A673 (cell line): ENCODE measurements at places on chromosomes 12 and 14. TPM values are rescaled to one million over a fixed set of nuclear protein-coding genes. Genes with fewer than 3 reads are reported as not detected.

GRCh38 chr12:69929531-69929930, 104.5 kb downstream of the MYRFL start:
- no peak overlapping the region for H3K4me3 ChIP-seq
- DNase-seq = no peak
- H3K4me1 ChIP-seq = no peaks in the 10 kb centered on the region

GRCh38 chr12:68487721-68488309, 122.9 kb upstream of the RAP1B start:
- DNase-seq = no peak
- no peak overlapping the region for H3K27ac ChIP-seq
- peaks cover 9% of the 10 kb centered on the region for H3K4me1 ChIP-seq
- no peaks in the 10 kb centered on the region for H3K36me3 ChIP-seq
- H3K27me3 ChIP-seq = peaks cover 3% of the 10 kb centered on the region
- H3K4me3 ChIP-seq = no peak overlapping the region

The TAS2R13 gene
- 1.5 and 2.3 TPM in 2 replicates for total RNA-seq

DNA sequence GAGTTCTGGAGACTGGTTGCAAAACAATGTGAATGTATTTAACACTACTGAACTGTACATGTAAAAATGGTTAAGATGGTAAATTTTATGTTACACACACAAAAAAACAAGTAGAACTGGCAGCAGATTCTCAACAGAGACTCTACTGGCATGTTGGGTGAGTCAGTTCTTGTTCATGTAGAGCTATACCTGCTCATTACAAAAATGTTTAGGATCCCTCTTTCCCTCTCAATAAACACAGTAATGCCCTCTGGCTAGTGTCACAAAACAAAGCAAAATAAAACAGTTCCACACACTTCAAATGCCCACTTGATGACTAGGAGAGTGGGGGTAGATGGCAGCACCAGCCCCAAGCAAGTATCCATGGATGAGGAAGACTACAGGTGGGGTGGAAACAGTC, 13.7 kb upstream of the ZNF740 start:
- DNase-seq = no peak
- H3K27me3 ChIP-seq = no peaks in the 10 kb centered on the region

DNA sequence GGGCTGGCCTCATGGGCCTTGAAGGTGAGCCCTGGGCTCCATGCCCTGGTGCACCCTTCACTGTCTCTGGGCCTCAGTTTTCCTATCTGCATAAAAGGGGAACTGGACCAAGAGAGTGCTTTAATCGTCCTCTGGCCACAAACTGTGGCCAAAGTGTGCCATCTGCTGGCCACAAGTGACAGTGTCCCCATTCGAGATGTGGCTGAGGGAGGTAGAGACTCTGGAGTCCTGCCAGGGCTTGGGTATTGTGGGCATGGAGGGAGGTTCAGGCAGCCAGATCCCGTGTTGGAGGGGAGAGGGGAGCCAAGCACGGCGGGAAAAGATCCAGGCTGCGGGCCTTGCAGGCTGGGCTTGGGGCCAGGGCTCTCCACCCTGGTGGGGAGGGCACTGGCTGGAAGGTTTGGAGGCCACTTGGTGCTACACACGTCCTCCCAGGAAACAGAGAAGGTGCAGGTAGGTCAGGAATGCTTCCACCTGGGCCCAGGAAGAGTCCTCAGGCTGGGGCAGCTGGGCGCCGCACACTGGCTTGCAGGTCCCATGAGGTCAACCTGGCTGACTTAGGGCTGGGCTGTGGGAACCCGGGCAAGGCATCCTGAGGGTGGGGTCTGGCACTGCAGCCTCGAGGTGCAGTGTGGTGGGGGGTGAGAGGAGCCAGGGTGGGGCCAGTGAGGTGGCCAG, 7.3 kb upstream of the KIF26A start:
- peaks cover 20% of the 10 kb centered on the region for H3K4me1 ChIP-seq
- H3K27me3 ChIP-seq = peaks cover 18% of the 10 kb centered on the region
- no peak overlapping the region for H3K27ac ChIP-seq
- no peak overlapping the region for H3K4me3 ChIP-seq

GRCh38 chr14:96309133-96309895, 53.3 kb downstream of the BDKRB1 start:
- H3K27ac ChIP-seq = no peak overlapping the region
- DNase-seq = no peak
- peaks cover 35% of the 10 kb centered on the region for H3K36me3 ChIP-seq
- H3K27me3 ChIP-seq = no peaks in the 10 kb centered on the region

DNA sequence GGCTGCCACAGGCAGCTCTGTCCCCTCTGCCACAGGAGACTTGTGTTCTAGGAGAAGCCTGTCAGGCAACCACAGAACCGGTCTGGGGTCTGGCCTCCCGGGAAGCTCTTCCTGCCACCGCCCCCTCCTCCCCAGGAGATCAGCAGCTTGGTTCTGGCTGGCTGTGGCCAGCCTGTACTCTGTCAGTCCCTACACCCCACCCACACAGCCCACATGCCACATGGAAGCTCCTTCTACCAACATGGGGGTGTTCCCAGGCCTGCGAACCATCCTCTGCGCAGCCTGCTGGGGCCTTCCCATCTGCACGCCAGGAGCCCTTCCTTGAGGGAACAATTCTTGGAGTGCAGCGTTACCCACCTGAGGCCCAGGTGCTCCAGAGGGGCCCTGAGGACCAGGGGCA, 16.8 kb downstream of the TMEM106C start:
- no peak for DNase-seq
- H3K27ac ChIP-seq = no peak overlapping the region
- no peaks in the 10 kb centered on the region for H3K27me3 ChIP-seq
- H3K4me1 ChIP-seq = no peaks in the 10 kb centered on the region
- no peaks in the 10 kb centered on the region for H3K36me3 ChIP-seq

DNA sequence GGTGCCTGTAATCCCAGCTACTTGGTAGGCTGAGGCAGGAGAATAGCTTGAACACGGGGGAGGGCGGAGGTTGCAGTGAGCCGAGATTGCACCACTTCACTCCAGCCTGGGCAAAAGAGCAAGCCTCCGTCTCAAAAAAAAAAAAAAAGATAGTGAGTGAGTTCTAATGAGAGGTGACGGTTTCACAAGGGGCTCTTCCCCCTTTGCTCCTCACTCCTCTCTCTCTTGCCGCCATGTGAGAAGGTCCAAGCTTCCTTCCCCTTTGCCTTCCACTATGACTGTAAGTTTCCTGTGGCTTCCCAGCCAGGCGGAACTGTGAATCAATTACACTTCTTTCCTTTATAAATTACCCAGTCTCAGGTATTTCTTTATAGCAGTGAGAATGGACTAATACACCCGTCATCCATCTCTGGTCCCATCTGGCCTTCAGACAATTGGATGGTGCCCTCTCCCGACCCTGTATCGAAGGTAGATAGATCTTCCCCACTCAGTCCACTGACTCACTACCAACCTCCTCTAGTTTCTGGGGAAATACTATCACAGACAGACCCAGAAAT, 27.0 kb upstream of the RCOR1 start:
- H3K4me3 ChIP-seq = no peak overlapping the region
- H3K27me3 ChIP-seq = no peaks in the 10 kb centered on the region
- H3K4me1 ChIP-seq = no peaks in the 10 kb centered on the region
- H3K27ac ChIP-seq = no peak overlapping the region

The CMAS gene
- total RNA-seq = 36.0 and 37.7 TPM in 2 replicates

DNA sequence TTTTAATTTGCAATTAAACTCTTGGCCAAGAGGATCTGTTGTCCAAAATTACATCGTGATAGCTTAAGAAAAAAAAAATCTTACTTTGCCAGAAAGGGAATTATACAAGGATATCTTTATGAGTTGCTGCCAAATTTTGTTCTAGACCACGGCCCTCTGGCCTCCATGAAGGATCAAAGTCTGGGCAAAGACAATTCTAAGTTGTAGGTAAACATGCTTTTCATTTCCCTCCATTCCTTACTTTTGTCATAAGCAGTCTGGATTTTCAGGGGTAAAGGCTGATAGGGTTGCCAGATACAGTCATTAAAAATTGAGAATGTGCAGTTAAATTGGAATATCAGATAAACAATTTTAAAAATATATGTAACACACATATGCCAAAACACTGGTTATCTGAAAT, 135.1 kb downstream of the MON2 start:
- H3K4me3 ChIP-seq = peak overlapping the region; percentile 75
- H3K27me3 ChIP-seq = no peaks in the 10 kb centered on the region
- H3K4me1 ChIP-seq = peaks cover 19% of the 10 kb centered on the region
- DNase-seq = no peak

DNA sequence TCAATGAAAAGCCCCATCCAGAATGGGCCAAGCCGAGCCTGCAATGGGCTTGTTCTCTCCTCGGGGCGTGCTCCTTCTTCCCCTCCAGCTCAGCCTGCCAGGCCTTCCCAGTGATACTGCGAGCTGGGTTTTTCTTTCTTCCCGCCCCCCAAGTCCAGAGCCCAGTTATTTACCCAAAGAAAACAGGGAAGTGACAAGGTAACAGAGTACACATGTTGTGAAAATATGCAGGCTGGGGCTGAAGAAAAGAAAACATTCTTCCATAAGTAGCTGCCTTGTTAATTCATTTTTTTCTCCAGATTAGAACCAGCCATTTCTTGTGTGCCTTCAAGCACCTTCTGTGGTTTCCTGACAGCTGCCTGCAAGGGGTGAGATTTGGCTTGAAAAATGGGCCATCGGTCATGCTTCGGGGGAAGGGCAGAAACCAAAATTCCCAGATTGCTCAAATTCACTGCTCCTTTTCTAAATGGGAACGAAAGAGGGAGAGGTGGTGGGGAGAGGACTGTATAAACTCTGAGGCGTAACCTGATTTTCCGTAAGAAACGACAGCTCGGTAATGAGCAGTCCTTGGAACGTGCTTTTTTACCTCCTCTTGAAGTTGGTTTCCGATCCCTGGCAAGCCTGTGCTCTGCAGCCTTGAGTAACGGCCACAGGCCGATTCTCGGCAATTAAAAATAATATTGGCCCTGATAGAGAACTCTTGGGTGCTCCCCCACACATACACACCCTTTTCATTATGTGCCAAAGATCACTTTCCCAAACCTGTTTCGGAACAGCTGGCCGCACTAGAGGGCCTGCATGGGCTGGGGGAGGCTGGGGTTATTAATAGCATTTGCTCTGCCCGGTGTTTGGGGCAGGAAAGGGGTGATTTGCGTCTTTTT, 229.4 kb downstream of the ZFP36L1 start:
- no peaks in the 10 kb centered on the region for H3K27me3 ChIP-seq
- no peaks in the 10 kb centered on the region for H3K36me3 ChIP-seq
- H3K4me3 ChIP-seq = no peak overlapping the region
- DNase-seq = no peak
- H3K4me1 ChIP-seq = no peaks in the 10 kb centered on the region

DNA sequence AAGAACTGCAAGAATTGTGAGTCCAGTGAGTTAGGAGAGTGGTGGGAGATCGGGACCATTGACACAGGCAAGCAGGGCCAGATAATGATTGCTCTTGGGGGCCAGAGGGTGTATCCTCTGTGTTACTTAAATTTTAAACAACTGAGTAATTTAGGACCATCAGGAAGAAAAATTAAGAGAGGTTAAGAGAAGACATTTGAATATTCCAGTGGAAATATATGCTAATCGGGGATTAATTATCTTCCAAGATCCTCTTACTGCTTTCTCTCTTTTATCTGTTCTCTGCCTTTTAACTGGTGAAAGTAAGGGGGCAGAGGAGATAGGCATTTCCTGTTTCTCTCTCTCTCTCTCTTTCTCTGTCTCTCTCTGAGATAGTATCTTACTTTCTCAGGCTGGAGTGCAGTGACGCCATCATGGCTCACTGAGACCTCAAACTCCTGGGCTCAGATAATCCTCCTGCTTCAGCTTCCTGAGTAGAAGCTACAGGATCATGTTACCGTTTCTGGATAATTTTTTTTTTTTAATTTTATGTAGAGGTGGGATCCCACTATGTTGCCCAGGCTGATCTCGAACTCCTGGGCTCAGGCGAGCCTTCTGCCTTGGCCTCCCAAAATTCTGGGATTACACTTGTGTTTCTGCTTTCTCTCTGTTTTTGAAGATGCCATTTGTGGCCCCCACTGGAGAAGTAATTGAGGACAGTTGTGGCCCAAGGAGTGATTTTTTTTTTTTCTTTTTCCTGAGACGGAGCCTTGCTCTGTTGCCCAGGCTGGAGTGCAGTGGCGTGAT, 85.1 kb downstream of the DIP2B start:
- H3K27me3 ChIP-seq = no peaks in the 10 kb centered on the region
- peaks cover 37% of the 10 kb centered on the region for H3K4me1 ChIP-seq
- H3K36me3 ChIP-seq = peaks cover 4% of the 10 kb centered on the region
- DNase-seq = peak; percentile 97
- peak overlapping the region; percentile 95 for H3K27ac ChIP-seq
- H3K4me3 ChIP-seq = peak overlapping the region; percentile 9

DNA sequence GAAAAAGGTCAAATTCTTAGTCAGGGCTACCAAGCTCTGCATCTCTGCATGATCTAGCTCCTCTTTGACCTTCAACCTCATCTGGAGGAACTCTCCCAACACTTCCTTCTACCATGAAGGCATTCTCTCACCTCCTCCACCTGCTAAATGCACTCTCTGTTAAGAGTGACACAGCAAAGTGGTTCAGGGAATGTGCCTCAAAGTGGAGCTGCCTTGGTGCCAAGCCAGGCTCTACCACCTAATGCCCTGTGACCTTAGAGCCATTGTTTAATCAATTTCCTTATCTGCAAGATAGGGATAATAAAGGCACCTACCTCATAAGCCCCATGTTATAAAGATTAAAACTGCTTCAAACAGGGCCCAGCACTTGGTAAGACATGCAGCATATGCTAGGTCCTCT, 236.7 kb downstream of the ANO2 start:
- no peak overlapping the region for H3K27ac ChIP-seq
- no peak for DNase-seq
- H3K27me3 ChIP-seq = peaks cover 19% of the 10 kb centered on the region
- H3K4me3 ChIP-seq = no peak overlapping the region

The CCDC177 gene
- 0.09 TPM in 1 of 2 replicates, not detected in the other for total RNA-seq

GRCh38 chr12:71626768-71627167, 36.9 kb downstream of the ZFC3H1 start:
- peaks cover 21% of the 10 kb centered on the region for H3K4me1 ChIP-seq
- DNase-seq = peak; percentile 49
- peaks cover 96% of the 10 kb centered on the region for H3K36me3 ChIP-seq
- H3K4me3 ChIP-seq = no peak overlapping the region
- H3K27me3 ChIP-seq = no peaks in the 10 kb centered on the region

GRCh38 chr14:90087433-90087832, 25.6 kb downstream of the KCNK13 start:
- no peak overlapping the region for H3K4me3 ChIP-seq
- H3K4me1 ChIP-seq = no peaks in the 10 kb centered on the region
- H3K36me3 ChIP-seq = no peaks in the 10 kb centered on the region
- H3K27me3 ChIP-seq = peaks cover 5% of the 10 kb centered on the region

- H3K27ac ChIP-seq = no peak overlapping the region
- no peaks in the 10 kb centered on the region for H3K36me3 ChIP-seq
- no peaks in the 10 kb centered on the region for H3K27me3 ChIP-seq
- peaks cover 3% of the 10 kb centered on the region for H3K4me1 ChIP-seq
- no peak for DNase-seq
These were observed 5.6 kb upstream of the E2F7 start for GRCh38 chr12:77070800-77071449.

The IRAK3 gene
- total RNA-seq = 0.19 and 0.37 TPM in 2 replicates

- no peak overlapping the region for H3K4me3 ChIP-seq
- no peak for DNase-seq
- H3K36me3 ChIP-seq = peaks cover 3% of the 10 kb centered on the region
- H3K4me1 ChIP-seq = peaks cover 17% of the 10 kb centered on the region
- H3K27me3 ChIP-seq = no peaks in the 10 kb centered on the region
- no peak overlapping the region for H3K27ac ChIP-seq
These were observed 2.0 kb upstream of the ANKRD9 start for GRCh38 chr14:102511538-102511937.

The AKAP3 gene
- total RNA-seq = 1.0 and 1.7 TPM in 2 replicates

The DYRK2 gene
- total RNA-seq = 28.6 and 35.2 TPM in 2 replicates

The CFAP251 gene
- 5.5 and 7.5 TPM in 2 replicates for total RNA-seq
